COR-L47 (cell line): ENCODE measurements at places on chromosomes 12 and 14.

- no peak for DNase-seq
Measured at GRCh38 chr12:110282300-110282860, 1.3 kb downstream of the ATP2A2 start.

DNA sequence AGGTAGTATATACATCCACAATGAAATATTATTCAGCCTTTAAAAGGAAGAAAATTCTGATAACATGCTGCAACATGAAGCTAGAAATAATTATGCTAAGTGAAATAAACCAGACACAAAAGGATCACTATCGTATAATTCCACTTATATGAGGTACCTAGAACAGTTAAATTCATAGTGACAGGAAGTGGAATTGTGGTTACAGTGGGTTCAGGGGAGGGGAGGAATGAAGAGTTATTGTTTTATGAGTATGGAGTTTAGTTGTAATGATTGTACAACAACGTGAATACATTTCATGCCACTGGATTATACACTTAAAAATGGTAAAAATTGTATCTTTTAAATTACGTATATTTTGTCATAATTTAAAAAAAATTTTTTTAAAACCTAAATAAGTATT is 21.0 kb downstream of the EEA1 start:
- DNase-seq: no peak

DNA sequence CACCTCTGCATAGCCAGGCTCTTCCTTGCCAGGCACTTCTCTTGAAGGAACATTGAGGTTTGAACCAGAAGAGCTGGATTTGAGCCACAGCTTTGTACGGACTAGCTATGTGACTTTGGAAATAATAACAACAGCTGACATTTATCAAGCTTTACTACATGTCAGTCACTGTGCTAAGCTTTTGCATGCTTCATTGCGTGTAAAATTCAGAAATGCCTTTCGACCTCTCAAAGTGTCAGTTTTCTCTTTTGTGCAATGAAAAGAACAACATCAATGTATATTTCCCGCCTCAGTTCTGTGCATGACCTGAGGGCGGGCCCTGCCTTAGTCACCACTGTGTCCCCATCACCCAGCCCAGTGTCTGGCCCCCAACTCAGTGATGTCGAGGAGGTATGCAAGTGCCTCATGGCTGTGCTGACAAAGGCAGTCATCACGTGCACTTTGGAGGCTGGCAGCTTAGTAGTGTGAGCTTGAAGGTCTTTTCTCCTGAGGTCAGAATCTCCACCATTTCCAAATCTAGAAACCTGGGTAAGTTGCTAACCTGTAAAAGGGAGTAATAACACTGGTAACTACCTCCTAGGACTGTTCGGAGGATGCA is 17.9 kb upstream of the AQP2 start:
- no peak for DNase-seq

DNA sequence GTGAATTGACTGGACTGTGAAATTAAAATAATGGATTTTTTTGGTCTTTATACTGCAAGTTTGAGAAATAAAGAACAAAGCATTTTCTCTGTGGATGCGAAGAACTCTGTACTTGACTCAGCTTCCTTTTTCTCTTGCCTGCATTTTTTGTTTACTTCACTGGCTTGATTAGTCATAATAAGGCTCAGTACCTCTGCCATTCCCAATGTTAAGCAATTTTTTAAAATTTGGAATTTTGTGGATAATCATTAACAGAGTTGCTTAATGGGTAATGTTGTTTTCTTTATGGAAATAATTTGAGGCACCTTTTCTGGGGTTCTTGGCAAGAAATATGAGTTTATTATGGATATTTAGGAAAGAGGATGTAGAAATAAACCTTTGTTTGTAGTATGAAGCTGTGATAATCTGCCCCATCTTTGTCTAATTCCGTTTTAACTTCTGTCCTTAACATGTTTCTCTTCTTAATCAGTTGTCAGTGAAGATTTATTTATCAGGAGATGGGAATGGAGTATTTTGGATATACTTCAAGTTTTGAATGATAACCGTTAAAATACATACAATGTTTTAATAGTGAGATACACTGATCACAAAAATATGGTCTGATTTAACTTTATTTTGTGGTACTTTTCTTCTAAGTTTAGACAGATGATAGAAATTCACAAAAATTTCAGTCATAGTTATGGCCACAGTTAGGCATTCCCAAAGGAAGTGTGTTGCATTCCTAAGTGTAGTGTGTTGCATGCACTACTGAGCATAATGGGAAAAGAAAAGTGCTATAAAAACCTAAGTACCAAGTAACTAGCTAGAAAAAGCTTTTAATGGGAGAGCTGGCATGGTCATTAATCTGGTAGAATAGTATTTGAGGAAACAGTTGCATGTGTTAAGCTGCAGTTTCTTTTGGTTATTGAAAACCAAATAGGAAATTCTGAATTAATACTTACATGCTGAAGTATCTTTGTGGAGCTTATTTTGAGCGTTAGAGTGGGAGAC is 27.7 kb downstream of the WNK1 start:
- no peak for DNase-seq

DNA sequence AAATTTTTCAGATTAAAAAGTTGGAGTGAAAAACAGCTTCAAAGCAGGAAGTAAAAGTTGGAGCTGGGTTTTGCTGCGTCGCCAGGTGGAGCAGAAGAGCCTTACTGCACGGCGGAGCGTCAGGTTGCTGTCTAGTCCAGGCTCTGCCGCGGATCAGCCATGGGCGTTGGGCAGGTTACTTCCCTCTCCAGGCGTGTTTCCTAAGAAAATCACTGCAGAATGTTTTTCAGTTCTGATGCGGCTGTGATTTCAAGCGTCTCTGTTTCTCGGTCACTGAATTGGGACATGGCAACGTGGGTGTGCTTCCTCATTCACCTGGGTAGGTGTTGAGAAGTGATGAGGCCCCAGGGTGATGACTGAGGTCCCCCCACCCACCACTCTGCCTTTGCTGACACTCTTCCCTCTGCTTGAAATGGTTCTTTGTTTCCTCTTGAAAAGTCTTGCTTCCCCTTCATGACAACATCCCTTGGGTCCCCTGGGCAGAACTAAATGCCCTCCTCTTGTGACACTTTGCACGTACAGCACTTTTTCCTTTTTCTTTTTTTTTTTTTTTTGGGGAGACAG is 7.6 kb downstream of the EVL start:
- no peak for DNase-seq
